ENCODE measurements at places on chromosomes 13 and 19.

GRCh38 chr13:30718661-30719524, 16.4 kb upstream of the ALOX5AP start:
- peak; percentile 68 for DNase-seq

GRCh38 chr13:111242585-111242984, 77.9 kb upstream of the TEX29 start:
- DNase-seq = no peak

DNA sequence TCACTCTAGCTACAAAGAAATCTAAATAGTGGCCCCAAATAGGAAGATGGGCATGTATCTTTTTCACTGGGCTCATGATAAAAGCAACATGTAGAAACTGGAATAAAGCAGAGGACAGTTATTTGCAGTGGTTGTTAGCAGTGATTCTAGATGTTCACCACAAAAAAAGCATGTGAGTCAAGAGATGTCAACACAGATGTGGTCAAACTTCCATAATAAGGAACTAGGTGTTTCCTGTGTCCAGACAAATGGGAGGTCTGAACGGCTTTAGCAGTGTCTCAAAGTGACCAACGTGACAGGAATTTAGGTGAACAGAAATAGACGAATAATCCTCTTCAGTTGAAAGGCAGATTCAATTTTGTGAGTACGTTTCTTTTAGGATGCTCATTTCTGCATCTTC, 162.7 kb downstream of the TBC1D4 start:
- peak; percentile 21 for DNase-seq

- no peak for DNase-seq
These were observed 13.1 kb downstream of the NOP53 start for GRCh38 chr19:47758443-47758804.

- no peak for DNase-seq
These were observed 70.1 kb downstream of the STK24 start for GRCh38 chr13:98506728-98507230.

DNA sequence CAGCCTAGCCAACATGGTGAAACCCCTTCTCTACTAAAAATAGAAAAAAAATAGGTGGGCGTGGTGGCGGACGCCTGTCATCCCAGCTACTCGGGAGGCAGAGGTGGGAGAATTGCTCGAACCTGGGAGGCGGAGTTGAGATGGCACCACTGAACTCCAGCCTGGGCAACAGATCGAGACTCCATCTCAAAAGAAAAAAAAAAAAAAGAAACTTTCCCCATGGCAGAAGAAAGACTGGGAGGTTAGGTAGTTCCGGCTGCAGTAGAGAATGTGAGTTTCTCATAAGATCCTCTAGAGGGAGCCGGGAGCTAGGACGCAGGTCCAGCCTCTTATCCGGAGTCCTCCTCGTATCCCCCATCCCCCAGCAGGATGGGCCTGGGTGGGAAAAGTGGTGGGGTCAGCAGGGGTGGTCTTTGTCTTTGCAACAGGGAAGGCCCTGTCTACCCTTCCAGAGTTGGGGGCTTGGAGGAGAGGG, 13.2 kb upstream of the CREB3L3 start:
- DNase-seq = peak; percentile 68

DNA sequence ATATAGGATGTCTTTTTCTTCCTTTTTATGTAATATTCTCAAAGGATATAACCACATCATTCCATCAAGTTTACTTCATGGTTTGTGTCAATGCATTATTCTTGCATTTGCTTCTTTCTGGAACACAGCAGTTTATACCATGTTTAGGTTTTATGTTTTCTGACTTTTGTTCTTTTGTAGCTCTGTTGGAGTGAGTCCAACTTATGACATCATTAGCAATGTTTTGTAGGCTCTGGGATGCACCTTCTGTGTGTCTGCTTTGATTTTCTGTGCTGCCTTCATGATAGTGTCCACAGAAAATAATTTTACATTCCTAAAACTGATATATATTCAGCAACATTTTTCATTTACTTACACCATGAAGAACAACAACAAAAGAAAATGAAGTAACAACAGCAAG, 68.9 kb downstream of the SHISA2 start:
- DNase-seq = no peak

DNA sequence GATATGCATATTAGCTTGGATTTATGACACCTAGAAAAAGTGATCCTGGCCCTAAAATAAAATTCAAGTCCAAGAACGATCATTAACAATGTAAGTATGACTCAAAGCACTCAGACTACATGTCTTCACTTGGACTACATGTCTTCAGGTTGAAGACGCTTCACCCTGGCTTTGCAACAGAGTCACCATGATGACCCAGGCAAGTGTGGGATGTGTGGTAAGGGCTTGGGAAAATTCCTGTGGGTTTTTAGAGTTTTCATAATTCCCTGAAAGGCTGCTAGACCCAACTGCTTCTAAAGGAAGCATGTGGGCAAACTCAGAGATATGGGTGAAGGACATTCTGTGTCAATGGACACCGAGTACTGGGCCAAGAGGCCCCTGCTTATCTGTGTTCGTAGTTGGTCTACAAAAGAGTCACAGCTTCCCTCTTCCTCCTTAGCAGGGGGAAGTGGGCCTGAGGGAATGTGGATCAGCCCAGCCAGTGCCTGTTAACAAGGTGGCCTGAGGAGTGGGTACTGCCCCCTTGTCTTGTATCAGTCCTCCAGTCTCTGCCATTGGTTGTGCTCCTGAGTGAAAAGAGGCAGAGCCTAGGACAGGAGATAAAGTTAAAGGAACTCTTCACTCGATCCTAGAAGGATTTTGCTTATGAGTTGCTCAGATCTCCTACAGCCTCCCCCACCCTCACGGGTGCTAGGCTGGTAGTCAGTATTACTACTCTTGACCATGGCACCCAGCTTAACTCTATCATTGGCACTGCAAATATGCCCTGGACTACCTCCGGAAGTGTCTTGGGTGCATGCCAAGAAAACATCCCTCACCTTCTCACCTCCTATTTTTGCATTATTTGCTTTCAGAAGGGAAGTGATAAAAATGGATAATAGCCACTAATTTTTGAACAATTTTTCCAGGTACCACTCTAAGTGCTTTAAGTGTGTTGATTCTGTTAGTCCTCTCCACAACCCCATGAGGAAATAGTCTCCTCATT, 406.3 kb downstream of the COG6 start:
- peak; percentile 68 for DNase-seq

- no peak for DNase-seq
These were observed 563.1 kb downstream of the EFNB2 start for GRCh38 chr13:105972306-105972721.

- peak; percentile 94 for DNase-seq
These were observed 1.5 kb downstream of the GPC6 start for GRCh38 chr13:93227878-93228642.

- DNase-seq = peak; percentile 78
These were observed 14.1 kb upstream of the CCNA1 start for GRCh38 chr13:36418022-36418805.

DNA sequence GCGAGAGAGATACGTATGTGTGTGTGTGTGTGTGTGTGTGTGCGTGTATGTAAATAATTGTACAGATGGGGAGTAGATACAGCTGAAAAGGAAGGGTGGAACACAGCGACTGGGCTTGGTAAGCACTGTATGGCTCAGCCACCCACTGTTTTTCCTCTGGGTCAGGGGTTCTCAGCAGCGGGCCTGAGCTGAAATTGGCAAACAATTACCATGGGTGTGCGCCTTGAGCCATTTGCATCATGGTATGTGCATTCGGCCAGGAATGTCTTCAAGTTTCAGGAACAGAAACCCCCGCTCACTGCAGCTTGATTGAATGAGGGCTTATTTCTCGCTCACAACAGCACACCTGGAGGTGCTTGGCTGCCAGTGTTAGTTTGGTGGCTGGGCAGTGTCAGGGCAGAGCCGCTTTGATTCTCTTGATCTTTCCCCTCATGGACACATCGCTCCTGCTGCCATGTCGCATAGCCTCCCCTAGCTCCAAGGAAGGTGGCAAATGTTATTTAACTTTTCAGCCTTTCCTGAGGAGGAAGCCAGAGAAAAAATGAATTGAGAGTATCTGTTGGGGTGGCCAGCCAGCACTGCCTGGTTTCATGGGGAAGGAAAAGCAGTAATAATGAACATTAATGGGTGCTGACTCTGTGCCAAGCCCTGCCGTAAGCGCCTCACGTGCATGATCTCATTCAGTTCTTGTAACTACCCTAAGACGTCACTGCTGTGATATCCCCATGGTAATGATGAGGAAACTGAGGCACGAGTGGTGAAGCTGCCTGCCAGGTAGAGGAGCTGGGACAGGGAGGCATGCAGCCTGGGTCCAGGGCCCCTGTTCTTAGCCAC, 126.9 kb downstream of the SIPA1L3 start:
- no peak for DNase-seq

DNA sequence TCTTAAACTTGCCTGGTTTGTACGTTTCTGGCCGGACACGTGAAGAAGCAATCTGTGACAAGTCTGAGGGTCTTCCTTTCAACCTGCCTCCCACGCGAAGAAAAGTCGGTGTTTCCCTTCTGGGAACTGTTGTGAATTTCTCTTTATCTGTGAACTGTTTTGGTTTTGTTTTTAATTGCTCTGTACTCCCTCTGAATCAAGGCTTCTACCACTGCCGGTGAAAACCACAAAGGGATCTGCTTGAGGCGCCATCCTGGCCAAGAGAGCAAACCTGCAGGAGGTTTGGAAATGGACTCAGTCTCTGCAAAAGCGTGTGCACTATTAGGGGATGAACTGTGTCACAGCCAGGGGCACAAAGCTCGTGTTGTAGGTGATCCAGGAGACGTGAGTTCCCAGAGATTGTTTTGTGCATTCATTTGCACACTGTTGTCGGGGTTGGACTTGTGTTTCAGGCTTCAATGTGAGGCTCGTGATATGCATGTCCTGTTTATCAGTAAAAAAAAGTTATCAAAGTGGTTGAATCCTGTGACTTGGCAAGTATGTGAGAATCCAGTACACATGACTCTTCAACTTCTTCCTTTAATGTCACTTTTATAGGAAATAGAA, 9.7 kb downstream of the SIGLEC8 start:
- no peak for DNase-seq

GRCh38 chr19:48560095-48560530, 8.1 kb downstream of the SULT2B1 start:
- DNase-seq = no peak

DNA sequence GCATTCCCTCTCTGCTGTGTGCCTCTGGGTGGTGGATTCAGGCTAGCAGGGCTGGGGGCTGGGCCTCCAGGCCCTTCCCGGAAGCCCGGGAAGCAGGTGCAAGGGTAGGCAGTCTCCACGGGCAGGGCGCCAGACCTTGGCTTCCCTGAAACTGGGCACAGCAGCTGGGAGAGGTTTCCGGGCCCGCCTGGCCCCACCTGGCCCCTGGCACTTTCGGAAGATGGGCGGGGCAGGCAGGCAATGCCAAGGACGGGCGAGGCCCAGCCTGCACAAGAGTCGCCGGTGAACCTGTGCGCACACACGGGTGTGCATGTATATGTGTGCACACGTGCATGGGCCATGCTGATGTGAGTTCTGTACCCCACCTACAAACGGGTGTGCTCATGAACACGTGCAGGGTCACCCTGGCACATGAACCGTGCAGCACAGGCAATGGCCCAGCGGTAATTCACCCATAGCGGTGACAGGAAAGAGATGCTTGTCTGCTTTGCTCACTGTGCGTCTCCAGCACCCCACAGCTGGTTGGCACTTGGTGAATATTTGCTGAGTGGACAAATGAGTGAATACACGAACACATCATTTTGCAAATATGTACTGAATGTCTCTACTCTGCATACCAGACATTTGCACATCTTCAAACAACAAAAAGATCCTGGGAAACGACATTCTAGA, 15.3 kb downstream of the GADD45B start:
- peak; percentile 90 for DNase-seq

DNA sequence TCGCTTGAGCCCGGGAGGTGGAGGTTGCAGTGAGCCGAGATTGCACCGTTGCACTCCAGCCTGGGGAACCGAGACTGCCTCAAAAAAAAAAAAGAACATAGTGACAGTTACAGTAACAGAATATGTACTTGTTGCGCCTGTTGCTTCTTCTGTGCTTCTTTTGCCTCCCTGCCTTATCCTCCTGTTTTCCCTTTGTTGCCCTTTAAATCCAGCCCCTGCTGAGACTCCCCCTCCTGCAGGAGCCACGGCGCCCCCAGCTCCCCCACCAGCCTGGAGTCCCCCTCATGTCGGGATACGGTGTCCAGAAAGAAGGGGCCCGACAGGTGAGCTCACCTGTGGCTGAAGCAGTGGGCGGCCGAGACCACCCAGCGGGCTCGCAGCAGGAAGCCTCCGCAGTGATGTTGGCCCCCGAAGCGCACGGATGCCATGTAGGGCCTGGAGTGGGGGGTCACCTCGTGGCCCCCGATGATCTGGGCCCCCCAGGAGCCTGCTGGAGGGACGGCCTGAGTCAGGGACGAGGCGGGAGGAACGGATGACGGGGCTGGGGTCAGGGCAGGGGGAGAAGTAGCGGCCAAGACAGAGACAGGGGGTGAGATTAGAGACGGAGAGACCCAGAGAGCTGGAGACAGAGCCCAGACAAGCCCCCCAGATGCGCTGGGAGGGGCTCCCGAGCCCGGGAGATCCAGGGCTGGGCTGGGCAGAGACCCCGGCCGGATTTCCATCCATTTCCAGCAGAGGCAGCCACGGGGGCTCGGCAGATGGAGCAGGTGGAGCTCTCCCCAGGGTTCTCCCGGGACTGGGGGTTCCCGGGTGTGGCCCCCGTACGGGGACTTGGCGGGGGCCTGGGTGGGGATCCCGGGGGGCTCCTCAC, 536 bp downstream of the PRSS57 start:
- DNase-seq = no peak

- no peak for DNase-seq
These were observed 116.6 kb upstream of the SPACA7 start for GRCh38 chr13:112259511-112259910.

- no peak for DNase-seq
These were observed 74.2 kb downstream of the TRPM4 start for GRCh38 chr19:49231804-49232203.

DNA sequence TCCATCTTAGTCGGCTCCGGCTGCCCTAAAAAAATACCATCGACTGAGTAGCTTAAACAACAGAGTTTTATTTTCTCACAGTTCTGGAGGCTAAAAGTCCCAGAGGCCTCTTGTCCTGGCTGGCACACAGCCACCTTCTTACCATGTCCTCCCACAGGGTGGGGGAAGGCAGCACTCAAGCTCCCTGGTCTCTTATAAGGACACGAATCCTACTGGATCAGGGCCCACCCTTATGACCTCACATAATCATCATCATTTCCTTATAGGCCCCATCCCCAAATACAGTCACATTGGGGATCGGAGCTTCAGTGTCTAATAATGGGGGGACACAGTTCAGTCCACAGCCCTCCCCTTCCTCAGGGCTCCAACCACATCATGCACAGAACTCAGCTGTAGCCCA, 2.6 kb upstream of the TUBA3C start:
- DNase-seq = no peak

- DNase-seq = no peak
These were observed 272.8 kb downstream of the OLFM4 start for GRCh38 chr13:53301449-53301848.

- peak; percentile 16 for DNase-seq
These were observed 3.3 kb downstream of the SWSAP1 start for GRCh38 chr19:11377756-11378155.
